ENCODE measurements at places on chromosomes 4 and X. TPM values are rescaled to one million over a fixed set of nuclear protein-coding genes. Genes with fewer than 3 reads are reported as not detected.

GRCh38 chrX:110675886-110676285 lies 119.7 kb downstream of the CHRDL1 start:
- no peak for DNase-seq

DNA sequence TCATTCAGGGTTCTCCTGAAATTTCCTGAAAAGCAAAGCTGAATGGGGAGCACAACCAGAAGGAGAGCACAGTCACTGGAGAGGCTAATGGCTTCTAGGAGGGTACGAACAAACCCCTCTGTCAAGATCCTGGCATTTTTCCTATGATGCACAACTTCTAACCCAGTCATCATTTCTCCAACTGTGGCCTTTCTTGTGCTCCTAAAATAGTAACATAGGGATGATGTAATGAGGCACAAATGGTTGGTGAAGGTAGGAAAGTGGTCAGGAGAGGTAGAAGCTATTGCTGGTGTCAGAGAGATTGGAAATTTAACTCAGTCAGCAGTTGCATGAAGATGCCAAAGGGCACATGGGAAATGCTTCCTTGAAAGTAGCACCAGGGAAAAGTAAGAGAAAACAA lies 52.7 kb downstream of the SLC10A7 start:
- DNase-seq = no peak

DNA sequence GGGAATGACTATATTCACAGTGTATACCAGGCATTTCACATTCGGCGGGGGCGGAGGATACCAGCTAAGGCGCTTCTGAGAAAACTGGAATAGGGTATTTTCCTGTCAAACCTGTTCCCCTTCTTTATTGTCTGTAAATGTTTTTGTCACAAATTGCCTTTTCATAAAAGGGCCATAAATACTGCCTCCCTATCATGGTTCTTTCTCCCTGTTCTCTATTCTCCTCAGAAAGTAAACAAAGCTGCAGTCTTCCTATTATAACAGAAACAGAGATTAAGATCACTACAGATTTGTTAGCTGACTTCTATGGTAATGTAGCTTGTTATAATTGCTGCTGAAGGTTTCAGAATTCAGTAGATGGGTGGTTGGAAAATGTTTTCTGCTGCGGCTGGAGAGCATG lies 32.2 kb downstream of the MID2 start:
- no peak for DNase-seq

DNA sequence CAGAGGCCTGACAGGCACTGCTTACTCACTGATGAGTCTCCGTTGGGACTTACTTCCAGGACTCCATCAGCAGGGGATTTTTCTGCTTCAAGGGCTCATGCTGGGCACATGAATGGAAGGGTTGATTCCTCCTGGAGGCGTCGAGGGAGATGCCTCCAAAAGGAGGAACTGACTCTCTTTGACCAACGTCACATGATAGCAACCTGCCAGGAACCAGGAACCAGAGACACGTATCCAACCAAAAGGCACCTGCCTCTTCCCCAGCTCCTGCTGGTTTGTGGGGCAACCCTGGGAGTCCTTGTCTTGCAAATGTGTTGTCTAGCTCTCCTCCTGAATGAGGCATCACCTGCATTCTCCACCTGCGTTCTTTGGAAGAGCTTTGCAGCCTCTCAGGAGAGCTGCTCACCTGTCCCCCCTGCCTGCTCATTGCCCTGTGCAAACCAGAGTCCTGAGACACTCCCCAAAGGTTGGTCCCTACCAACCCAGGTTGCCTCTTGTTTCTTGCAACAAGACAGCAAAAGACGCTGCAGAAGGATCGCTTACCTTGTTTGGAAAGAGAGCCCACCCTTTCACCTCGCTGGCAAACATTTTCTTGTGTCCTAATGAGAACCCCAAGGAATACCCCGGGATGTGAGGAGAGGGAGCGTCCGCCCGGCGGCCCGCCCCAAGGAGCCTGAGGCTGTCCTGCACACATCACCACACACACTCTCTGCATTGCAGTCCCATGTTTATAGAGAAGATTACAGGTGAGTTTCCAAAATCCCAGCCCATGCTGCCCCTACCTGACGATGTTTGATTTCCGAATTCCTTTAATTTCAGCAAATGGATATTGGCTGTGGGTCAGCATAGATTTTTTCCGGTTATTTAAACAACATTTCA lies 30.5 kb upstream of the SHOX start:
- DNase-seq = no peak

DNA sequence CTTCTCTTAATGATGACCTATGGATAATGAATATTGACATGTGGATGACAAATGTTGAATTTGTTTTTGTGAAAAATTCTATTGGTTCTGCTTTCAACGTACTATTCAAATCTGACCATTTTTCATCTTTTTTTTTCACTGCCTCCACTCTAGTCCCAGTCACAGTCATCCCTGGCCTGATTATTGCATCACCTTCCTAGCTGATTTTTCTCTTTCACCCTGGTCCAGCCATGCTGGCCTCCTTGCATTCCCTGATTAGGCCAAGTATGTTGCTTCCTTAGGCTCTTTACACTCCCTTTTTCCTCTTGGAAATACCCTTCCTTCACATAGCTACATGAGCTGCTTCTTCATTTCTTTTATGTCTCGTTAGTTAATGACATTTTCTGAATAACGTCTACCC lies 58.1 kb upstream of the MAP9 start:
- DNase-seq = no peak

The PGRMC1 gene
- 11.5 TPM for total RNA-seq
